ENCODE measurements at places on chromosomes 2 and 18.

GRCh38 chr2:220703279-220703678, 868.8 kb downstream of the EPHA4 start:
- DNase-seq = no peak

DNA sequence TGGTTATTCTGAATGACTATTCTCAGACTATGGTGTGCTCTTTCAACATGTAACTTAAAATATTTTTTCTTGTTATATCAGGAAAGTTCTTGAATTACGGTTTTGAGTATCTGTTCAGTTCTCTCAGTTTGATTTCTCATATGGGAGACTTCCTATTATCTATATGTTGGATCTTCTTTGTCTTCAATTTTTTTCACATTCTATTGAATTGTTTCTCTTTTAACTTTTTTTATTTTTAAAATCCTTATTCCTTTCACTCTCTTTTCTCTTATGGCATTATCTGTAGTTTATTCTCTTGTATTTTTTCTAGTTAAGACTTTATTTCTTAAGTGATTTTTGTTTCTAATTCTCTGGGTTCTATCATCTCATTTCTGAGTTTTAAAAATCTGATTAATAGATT, 252.8 kb upstream of the STON1 start:
- DNase-seq = no peak

DNA sequence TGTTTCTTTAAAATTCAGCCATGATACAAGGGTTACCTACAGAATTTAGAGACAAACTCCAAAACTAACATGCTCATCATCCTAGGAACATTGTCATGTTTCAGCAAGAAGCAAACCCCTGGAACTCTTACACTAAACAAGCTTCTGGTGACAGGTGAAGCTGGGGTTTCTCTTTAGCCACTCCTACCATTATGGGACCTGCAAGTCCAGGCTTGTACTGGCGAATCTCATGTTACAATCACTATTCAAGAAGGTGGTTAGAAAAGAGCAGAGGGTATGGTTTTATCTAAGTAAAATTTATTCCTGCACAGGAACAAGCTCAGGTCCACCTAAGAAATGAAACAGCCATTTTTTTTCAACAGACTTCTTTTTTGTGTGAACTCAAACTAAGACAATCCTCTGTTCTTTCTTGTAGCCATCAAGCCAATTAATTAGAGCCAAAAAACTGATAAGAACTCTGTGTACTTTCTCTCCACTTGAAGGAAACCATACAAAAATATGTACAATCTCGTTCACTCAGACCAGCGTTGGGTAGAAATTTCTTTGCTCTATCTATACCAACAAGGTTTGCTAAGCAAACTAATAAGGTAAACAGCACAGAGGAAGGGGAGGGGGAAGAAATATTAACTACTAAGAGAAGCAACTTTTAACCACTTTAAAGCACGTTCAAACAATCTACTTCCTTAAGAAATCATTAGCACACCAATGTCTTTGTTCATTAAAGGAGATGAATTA, 63.3 kb upstream of the NEDD4L start:
- DNase-seq = no peak

GRCh38 chr18:74895686-74896085, 298.0 kb downstream of the ZNF407 start:
- DNase-seq = no peak

- no peak for DNase-seq
These were observed 97.3 kb downstream of the FMNL2 start for GRCh38 chr2:152432206-152432653.

GRCh38 chr2:24813691-24814137, 20.5 kb downstream of the CENPO start:
- DNase-seq = no peak

DNA sequence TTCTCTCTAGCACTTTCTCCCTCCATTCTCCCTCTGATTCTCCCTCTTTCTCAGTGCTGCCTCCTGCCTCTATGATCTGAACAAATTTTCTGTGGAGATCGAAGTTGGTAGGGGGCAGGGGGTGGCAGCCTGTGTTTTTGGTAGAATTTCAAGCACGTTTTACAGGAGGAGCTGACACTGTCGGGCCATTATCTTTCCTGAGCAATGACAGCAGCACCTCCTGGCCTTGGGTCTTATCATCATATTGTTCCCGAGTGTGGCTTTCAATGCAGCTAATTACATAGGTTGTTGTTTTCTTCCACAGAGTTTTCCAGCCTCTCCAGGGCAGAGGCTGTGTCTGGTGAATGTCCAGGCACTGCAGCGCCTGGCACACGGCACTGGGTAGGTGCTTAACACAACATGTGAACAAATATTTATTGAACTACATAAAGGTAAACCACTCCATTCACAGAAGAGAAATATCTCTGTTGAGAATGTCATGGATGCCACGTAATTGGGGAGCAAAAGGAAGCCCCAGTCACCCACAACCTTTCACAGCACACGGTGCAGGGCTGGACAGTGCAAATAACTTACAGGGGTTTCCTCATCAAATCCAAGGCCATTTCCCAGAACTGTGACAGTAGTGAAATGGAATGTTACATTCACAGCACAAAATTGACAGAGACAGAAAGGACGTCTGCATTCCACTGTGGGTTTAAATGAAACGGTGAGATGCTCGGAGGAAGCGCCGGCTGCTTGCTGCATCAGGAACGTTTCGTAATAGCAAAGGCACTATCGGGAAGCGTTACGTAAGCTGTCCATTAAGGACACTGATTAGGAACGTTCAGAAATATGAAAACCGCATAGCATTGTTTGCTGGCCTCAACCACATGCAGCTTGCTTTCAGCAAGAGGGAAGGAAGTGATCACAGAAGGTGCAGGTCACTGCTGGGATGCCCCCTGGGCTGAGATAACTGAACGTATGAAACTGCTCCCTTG, 6.5 kb upstream of the KCNG2 start:
- DNase-seq = no peak

- no peak for DNase-seq
These were observed 673.2 kb downstream of the TMEM182 start for GRCh38 chr2:103435010-103435409.

- no peak for DNase-seq
These were observed 46.7 kb downstream of the EML6 start for GRCh38 chr2:54770211-54770610.

DNA sequence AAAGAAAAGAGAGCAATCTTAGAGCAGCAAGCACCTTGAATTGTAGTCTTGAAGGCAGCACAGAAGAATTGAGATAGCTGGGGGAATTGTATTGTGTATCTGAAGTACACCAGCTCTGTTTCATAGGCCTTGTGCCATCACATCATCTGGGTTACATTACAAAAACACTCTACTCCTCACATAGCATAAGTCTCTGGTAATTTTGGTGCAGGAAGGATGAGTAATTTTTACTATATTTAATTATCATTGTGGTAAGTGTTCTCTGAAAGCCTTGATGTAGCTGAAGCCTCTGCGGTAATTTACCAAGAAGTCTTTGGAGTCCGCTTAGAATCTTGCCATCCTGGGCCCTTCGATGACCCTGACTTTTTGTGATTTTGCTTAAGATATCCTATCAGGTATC, 291.1 kb downstream of the ARHGAP15 start:
- DNase-seq = no peak

DNA sequence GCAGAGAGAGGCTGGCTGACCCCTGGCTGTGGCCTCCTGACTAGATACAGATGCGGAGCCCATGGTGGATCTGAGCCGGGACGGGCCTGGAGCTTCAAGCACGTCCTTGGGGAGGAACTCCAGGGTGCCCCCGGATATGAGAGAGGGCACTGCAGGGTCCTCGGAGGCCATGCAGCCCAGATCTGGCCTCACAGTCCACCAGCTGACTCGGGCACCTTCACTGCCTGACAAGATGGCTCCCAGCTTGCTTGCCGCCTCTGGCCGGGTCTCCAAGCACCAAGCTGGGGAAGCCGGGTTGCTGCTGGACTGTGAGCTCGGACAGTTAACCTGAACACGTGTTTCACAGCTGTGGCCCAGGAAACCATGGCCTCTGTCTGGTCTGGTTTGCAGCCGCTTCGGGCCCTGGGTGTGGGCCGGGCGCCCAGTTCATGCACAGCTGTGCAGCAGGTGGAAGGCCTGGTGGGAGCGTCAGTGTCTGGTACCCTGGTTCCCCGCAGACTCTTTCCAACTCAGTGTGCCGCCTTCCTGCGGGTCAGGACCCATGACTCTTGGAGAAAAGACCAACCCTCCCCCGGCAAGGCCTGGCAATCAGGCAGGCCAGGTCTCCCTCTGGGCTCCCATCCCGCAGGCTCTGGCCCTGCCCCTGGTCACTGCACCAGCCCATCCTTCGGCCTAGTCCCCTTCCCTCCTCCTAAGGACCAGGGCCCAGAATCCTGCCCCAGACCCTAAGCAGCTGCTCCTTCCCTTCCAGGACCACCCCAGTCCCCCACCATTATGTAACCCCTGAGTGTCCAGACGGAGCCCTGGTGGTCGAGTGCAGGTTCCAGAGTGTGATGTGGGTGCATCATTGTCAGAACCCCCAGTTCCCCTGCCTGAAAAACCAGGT, 74.6 kb upstream of the OTOS start:
- DNase-seq = no peak

GRCh38 chr18:76621226-76621625, 126.2 kb upstream of the ZNF516 start:
- DNase-seq = peak; percentile 25

DNA sequence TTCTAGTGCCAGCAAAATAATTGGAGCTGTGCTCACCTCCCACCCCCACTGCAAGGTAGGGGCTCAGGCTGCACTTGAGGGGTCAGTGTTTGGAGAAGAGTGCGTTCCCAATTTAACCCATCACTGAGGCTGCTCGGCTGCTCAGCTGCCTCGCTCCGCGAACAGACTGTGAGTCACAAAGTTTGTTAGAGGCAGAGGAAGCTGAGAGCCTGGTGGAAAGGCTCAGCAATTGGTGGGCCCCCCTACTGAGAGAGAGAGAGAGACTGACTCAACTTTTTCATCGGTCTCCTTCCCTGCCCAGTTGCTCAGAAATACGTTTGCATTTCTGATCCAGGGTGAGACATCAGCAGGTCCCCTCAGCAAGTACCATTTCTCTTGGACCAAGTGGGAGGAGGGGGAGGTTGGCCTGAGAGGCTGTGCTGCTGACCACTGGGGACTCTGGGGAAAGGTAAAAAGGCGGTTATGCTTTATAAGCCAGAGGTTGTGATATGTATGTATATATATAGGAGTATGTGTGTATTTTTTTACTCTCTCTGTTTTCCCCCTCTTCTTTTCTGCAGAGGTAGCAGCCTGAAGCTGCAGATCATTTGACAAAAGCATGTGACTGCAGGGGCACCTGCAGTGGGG, 1.5 kb downstream of the EFR3B start:
- no peak for DNase-seq

GRCh38 chr2:119859528-119859927, 99.8 kb downstream of the PTPN4 start:
- DNase-seq = no peak

GRCh38 chr2:59232394-59233165, 991.5 kb upstream of the FANCL start:
- no peak for DNase-seq

DNA sequence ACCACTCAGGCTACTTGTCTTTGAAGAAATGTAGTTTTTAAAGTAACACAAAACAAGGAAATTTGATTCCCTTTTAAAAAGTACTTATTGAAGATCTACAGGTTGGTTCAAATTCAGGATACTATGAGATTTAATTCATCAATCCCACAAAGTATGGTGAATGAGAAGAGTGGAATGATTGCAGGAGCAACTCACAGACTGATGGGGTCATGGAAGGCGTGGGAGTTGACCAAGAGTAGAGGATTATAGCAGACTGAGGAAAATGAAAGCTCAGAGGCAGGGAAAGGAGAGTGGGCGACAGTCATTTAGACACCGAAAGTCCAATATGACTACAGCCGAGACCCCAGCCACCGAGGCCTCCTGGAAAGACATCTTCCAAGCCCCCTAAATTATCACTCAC, 12.5 kb upstream of the DAPL1 start:
- DNase-seq = no peak

GRCh38 chr2:36459725-36460137, 104.2 kb downstream of the CRIM1 start:
- no peak for DNase-seq

- no peak for DNase-seq
These were observed 1049.3 kb upstream of the CDH2 start for GRCh38 chr18:29226213-29226612.

All from NCI-H2081 treated with DMSO at 0.1 percent for 48 hours (cell line).